CD4-positive, alpha-beta T cell (primary cell): ENCODE measurements at places on chromosomes 12 and 14. TPM values are rescaled to one million over a fixed set of nuclear protein-coding genes. Genes with fewer than 3 reads are reported as not detected.

GRCh38 chr14:100539003-100539660, 48.1 kb downstream of the BEGAIN start:
- H3K36me3 ChIP-seq, result no peaks in the 10 kb centered on the region
- H3K27ac ChIP-seq, result no peak overlapping the region
- no peak overlapping the region for H3K4me3 ChIP-seq
- no peaks in the 10 kb centered on the region for H3K27me3 ChIP-seq

- no peak for DNase-seq
- H3K4me3 ChIP-seq, result no peak overlapping the region
- H3K36me3 ChIP-seq, result no peaks in the 10 kb centered on the region
- H3K27me3 ChIP-seq, result no peaks in the 10 kb centered on the region
These were observed 14.9 kb downstream of the LEMD3 start for GRCh38 chr12:65184176-65184857.

- no peak overlapping the region for H3K4me3 ChIP-seq
- H3K4me1 ChIP-seq, result no peaks in the 10 kb centered on the region
- H3K27ac ChIP-seq, result no peak overlapping the region
These were observed 150.6 kb upstream of the HIF1A start for GRCh38 chr14:61544448-61545330.

B4GALNT1 gene
- total RNA-seq, result not detected
